ENCODE measurements at places on chromosomes 5 and 9.
A peak's percentile ranks its signal among the peaks of the same experiment; 100 is the strongest.

GRCh38 chr5:55140908-55141665, 18.9 kb upstream of the GPX8 start:
- no peak for DNase-seq

- DNase-seq, result no peak
Measured at GRCh38 chr9:129280236-129280622, 102.2 kb upstream of the IER5L start.

GRCh38 chr9:137965177-137965795, 87.7 kb downstream of the CACNA1B start:
- DNase-seq, result no peak

- no peak for DNase-seq
Measured at GRCh38 chr9:126295936-126296600, 30.6 kb upstream of the MVB12B start.

DNA sequence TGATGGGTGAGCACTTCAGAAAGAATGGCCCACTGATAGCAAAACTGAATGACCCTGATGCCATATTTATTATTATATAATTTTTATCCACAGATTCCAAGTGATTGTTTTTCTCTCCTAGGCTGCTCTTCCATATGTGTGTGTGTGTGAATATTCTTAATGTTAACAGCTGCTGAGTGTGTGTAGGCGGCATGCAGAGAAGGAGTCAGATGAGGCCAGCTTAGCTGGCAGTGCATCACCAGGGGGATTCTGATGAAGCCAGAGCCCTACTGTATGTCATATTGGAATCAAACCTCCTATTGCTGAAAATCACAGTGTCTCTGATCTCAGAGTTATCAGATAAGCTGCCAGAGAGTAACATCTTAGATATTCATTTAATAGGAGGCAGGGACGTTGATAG, 177.1 kb downstream of the DMAC1 start:
- no peak for DNase-seq

- DNase-seq, result no peak
Measured at GRCh38 chr5:147567917-147568598, 58.2 kb upstream of the DPYSL3 start.

GRCh38 chr5:4356201-4356600, 760.6 kb downstream of the IRX1 start:
- DNase-seq, result no peak

DNA sequence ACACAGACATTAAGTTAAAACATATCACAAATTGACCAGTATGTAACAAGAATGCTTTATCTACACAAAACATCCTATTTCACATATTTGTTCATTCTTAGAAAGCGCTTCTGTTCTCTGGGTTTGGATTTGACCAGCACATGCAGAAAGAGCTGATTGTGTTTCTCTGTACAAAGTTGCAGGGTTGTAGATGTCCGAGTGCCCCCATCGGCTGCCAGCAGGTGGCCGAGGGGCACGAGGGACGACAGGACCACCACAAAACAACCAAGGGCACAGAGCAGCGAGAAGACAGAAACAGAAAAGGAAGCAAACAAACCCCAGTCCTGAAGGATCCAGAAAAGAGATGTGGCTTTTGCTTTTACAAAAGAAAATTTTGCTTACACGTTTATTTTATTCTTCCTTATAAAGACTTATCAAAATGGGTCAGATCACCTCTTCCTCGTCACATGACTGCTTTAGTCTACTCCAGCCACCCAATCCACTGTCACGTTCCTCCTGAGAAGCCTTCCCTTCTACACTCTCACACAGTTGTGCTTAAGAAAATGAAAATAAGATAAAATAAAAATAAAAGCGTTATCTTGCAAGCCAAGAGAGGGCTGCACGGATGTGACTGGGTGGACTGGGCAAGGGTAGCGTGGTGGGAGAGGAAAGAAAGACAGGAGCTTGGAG, 9.5 kb downstream of the OTP start:
- no peak for DNase-seq

DNA sequence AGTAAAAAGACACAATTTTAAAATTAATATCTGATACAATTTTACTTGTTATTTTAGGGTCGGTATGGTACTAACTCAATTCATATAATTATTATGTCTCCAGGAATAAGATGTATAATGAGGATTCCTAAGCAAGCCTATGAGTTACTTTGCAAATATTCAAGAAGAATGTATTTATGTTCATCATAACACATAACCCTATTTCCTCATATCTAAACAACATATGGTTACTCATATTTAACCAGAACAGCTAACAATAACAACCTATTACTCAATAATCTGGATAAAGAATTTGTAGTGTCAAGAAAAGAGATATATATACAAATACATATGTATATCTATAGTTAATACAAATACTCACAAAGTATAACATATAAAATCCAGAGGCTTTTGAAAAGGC, 285.9 kb downstream of the ARL15 start:
- DNase-seq, result no peak

- DNase-seq, result no peak
Measured at GRCh38 chr5:139763280-139763929, 32.2 kb upstream of the PSD2 start.

DNA sequence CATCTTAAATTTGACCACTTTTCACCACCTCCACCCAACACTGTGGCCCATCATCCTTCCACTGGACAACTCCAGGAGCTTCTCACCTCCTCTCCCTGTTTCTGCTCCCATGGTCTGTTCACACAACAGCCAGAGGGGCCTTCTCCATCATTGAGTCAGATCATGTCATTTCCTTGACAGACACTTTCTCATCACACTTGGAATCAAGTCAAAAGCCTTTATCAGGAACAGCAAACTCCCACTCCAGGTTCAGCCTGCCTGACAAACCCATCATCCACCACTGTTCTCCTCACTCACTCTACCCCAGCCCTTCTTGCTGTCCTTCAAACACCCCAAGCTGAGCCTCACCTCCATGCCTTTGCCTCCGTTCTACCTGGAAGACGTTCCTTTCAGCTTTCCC, 78.4 kb upstream of the ADRA1B start:
- no peak for DNase-seq

DNA sequence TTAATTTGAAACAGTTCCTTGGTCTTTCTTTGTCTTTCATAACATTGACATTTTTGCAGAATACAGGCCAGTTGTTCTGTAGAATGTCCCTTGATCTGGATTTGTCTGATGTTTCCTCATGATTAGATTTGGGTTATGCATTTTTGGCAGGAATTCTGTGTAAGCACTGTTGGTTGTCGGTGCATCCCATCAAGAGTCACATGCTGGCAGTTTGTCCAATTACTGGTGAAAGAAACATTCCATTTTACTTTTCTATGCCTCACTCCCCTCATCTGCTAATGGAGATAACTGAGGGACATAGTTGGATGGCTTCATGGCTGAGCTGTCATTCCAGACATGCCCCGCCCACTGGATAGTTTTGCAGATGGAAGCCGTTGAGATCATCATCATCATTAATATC, 7.6 kb upstream of the ZNF618 start:
- no peak for DNase-seq

- no peak for DNase-seq
Measured at GRCh38 chr5:76412511-76412910, 9.4 kb downstream of the IQGAP2 start.

GRCh38 chr5:154325566-154325965, 120.2 kb upstream of the SAP30L start:
- DNase-seq, result no peak

DNA sequence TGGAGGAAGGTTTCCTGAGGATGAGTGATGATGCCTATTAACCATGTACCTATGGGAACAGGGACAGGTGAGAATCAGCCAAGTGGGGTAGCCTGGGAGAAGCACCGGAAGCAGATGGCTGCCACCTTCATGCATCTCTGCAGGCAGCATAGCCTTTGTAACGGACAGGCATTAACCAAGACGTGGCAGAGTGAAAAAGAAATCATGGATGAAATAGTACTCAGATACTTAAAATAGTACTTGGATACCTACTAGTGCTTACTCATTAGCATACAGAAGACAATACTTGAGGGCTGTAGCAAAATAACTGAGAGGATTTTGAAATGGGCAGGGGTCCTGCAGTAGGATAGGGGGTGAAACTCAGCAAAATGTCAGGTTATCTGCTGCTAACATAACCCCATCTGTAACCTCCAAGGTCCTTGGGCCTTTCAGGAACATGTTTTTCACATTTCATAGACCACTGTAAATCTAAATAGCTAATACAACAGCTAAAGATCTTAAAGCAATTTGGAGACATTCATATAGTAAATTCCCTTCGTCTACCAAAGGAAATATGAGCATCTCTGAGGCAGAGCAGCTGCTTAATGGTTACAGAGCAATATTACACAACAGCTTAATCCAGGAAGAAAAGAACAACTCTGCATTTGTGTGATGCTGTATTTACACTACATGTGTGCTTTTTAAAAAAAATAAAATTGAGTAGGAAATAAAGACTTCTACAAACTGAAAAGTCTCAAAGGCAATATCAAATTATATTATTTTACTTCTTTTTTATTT, 154.3 kb downstream of the NFIB start:
- DNase-seq, result peak; percentile 18

DNA sequence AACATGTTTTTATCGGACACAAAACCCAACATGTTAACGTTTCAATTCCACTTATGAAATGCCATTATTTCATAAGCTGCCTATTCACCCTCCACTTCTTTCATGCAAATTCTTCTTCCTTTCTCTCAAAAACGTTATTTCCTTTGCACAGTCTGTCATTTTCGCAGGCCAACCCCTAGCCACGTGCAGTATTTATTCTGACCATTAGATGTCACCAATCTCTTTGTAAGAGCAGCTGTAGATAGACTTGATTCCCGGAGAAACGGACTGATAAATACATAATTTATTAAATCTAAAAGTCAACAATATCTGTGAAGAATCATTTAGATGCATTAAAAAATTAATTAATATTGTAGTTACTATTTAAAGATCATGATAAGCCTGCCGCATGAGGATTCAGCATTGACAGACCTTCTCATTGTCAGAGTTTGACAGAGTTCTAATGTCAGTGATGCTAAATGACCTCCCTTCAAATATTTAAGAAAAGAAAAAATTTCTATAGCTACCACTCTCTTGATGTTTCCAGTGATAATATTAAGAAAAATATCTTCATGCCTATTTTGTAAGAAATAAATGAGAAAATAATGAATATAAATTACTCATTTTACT, 933.6 kb downstream of the CDH12 start:
- no peak for DNase-seq

DNA sequence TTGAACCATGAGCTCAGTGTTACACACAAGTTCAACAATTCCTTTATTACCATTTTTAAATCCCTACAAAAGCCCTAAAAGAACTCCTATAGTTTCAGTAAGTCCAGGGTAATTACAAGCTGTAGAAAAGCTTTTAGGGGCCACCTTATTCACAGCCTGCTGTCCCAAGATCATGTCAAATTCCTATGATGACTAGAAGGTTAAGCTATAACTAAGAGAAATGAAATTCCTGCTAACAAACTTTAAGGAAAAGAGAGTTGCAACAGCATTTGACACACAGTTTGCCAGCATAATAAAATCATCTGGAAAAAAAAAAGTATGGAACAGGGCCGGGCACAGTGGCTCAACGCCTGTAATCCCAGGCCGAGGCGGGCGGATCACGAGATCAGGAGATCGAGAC, 31.5 kb downstream of the TMEM245 start:
- no peak for DNase-seq

DNA sequence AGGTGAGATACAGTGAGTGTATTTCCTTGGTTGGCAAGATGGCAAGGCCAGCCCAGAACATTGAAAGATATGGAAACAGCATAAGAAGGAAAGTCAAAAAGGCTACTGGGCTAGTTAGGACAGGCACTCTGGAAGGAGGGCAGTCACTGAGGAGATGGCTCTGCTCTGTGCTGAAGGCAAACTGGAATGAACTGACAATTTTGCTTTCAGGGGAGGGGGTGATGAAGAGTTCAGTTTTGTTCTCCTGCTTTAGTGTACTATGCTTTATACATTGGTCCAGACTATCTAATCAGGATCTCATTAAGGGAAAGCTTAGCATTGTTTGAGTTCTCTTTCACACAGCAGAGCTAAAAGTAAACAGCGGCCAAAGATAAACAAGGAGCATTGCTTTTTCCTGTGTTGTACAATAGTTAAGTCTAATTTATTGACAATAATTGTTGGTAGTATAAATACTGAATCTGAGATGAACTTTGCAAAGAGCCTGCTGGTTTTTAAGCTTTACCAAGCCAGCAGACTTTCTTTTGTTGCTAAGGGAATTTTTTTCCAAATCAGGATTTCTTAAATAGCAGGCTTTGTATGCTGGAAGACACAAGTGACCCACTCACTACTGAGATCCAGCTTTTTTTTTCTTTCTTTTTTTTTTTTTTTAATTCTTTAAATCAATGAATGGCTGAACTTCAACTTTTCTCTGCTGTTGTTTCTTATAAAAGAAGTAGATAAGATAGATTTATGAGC, 355.5 kb downstream of the ARRDC3 start:
- no peak for DNase-seq

DNA sequence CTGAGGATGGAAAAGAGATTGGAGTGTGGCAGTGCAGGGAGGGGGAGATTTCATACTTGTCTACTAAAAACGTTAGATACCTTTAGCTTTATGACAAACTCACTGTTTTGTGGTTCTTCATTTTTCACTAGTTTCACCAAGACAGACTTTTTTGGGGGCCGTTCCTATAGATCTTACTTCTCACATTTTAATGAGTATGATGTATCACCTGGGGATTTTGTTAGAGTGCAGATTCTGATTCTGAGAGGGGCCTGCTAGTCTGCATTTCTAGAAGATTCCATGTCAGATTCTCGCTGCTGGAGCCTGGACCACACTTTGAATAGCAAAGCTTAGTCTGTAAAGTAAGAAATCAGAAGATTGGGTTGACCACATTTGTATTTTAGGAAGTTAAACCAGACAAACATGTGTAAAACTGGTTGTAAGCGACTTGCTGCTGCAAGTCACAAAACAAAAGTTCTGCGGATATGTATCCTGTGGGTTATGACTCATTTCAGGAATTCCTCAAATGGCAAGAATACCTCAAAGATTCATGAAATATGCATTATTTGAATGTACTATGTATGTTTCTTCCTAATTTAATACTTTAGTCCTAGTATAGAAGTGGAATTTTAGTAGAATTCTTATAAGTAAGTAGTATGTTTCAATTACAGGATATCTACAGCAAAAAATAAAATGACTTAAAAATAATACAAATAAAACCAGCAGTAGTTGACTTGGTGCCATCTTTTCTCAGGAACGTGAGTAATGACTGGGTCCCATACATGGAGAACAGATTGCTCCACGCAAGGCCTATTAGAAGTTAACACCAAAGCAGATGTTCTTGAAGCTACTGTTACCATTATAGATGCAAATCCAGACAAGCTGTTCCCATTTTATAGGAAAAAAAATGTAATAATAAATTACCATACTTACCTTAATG, 27.8 kb downstream of the NFIL3 start:
- DNase-seq, result no peak

GRCh38 chr5:96968074-96968473, 32.2 kb downstream of the LNPEP start:
- no peak for DNase-seq

GRCh38 chr5:175246242-175246888, 197.6 kb downstream of the DRD1 start:
- DNase-seq, result no peak

DNA sequence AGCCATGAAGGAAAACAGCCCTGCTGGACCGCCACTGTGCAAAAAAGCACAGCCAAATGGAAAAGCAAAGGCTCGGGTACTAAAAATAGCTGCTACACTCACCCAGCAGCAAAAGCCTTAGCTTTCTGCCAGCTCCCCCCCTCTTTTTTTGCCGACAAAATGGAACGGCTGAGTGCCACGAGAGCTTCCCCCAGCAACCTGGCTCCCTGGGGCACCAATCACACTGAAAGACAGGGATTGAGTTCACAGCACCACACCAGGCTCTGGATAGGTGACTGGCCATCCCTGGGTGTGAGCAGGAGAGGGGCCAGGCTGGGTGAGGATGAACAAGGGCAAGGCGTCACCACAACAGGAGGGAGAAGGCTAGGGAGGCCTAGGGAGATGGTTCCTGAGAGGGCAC, 66.7 kb downstream of the SIL1 start:
- DNase-seq, result peak; percentile 52

- DNase-seq, result no peak
Measured at GRCh38 chr5:60517094-60517694, 182.8 kb downstream of the DEPDC1B start.

All from DMS79 (cell line).